ENCODE measurements at places on chromosomes 7 and 10.

- no peak for DNase-seq
- H3K4me3 ChIP-seq = no peak overlapping the region
- H3K27ac ChIP-seq = no peak overlapping the region
- peaks cover 1% of the 10 kb centered on the region for H3K27me3 ChIP-seq
Measured at GRCh38 chr10:97149079-97149531, 36.7 kb downstream of the SLIT1 start.

DNA sequence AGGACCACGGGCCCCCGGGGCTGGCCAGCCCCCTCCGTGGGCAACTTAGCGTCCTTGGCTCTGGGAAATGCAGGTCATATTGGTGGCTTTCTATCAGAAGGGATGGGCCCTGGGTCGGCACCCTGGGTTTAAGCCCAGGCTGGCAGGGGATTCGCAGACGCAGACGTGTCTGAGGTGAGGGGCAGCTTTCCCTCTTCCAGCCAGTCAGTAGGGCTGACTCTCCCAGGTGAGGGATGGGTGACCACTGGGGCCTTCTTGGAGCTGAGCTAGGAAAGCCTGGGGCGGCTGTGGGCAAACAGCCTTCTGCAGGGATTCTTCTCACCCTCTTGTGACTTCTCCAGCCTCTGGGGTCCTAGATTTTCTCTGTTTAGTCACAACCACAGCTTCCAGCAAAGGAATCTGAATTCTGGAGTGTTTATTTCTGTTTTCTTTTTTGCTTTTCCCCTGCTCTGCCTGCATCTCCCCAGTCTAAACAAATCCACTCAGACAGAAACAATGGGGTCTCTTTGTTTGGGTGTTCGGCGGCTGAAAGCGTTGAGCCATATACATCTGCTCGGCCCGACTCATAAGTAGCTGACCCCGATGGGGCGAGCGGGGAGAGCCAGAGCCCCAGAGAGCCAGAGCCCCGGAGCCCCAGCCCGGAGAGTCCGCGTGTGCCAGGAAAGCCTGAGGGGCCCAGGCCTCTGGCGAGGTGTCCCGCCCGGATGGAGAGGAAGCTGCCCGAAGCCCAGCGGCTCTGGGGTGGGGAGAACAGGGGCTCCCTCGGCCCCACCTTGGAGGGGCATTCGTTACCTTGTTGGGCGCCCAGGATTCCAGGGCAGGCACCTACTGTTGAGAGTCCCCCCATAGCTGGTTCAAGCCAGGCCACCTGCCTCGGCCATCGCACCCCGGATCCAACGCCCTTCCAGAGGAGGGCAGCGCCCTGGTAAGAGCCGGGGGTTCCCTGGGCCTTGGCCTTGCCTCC, 2.0 kb downstream of the MNX1 start:
- H3K27me3 ChIP-seq = peaks cover 79% of the 10 kb centered on the region
- no peaks in the 10 kb centered on the region for H3K36me3 ChIP-seq
- H3K4me1 ChIP-seq = peaks cover 22% of the 10 kb centered on the region
- H3K27ac ChIP-seq = no peak overlapping the region

DNA sequence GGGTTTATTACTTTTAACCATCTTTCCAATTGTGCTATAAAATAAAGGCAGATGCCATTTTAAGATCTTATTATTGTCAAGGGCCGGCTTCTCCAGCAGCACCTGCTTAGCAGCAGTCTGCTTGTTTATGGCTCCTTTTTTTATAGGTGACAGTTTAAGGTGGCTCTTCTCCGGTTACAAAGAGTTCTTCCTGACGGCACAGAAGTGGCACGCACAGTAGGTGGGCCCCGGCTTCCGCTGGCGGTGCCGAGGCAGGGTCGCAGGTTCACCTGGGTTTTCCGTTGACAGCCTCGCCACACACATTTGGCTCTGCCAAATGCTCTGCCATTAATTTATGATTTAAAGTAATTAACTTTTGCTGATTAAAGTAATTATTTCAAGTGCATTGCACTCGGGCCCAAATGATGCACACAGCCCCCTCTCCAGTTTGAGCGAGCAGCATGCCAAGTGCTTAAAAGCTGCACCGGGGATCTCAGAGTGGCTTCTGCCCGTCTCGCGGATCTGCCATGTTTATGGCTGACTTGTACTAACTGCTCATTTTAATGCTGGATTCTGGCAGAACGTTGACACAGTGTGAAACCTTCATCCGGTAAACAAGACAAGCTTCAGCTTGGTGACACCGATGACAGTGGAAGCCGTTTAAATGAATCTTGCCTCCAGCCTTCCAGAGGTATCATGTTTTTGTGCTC, 355.1 kb upstream of the MKI67 start:
- no peaks in the 10 kb centered on the region for H3K4me1 ChIP-seq
- no peak overlapping the region for H3K27ac ChIP-seq
- H3K27me3 ChIP-seq = no peaks in the 10 kb centered on the region

DNA sequence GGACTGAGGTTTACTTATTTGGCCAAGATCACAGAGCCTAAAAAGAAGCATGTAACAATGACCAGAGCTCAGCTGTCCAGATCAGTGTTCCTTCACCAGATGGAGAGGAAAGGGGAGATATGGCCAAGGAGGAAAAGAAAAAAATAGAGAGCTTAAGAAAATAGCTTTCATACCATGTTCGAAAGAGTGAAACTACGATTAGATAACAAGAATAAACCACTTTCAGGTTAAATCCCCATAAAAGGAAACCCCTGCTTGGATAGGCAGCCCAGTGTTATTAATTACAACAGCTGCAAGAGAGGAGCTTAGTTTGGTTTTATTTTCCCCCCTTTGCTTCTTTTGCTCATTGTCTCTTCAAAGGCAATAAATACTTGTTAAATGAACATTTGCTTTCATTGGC, 160.8 kb downstream of the ZNF438 start:
- H3K27ac ChIP-seq = no peak overlapping the region
- H3K36me3 ChIP-seq = no peaks in the 10 kb centered on the region
- H3K4me1 ChIP-seq = no peaks in the 10 kb centered on the region
- no peak for DNase-seq

DNA sequence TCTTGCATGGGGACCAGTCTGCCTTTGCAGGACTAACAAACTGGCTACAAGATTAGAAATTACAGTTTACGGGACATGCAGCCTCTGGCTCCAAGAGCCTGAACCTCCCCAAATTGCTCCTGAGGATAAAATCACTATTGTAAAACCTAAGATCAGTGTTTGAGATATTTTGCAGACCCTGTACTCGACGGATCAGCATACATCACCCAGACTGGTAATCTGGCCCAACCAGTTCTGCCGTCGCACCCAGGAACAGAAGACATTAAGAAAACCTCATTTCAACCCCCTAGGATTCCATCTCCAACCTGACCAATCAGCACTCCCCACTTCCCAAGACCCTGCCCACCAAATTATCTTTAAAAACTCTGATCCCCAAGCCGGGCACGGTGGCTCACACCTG, 27.1 kb upstream of the DNMBP start:
- H3K4me3 ChIP-seq = no peak overlapping the region
- DNase-seq = no peak
- peaks cover 3% of the 10 kb centered on the region for H3K27me3 ChIP-seq
- H3K36me3 ChIP-seq = no peaks in the 10 kb centered on the region

DNA sequence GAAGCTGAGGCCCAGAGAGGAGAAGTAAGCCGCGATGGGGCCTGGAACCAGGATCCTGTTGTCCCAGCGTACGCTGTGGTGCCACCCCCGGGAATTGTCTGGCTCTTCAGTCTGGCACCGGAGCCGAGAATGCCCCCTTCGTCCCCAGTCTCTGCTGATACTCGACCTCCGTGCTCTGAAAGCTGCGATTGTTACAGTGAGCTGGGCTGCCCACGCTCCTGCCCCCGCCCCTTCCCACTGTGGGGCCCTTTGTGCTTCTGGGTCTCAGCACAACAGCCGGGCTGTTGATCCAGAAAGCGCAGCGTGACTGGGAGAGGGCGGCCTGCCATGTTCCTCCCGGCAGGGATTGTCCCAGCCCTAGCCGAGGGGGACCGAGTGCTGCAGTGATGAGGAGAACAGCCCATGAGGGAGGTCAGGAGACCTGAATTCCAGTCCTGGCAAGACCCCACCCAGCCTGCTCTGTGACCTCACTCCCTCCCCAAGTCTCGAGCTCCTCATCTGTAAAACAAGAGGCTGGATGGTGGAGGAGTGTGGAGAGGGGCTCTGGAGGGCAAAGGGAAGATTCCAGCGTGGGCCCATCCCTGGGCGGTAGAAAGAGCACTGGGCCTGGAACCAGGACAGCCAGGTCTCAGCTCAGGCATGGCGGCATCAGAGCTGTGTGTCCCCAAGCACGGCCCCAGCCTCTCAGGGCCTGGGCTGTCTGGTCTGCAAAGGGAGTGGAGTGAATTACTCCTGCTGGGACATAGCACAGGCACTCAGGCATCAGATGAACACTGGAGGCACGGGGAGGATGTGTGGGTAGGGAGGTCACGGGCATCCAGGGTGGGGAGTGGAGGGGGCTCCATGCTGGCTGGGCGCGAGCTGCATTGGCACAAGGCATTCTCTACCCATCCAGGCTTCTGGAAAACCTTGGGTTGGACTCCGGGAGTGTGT, 43.6 kb downstream of the TSPAN15 start:
- H3K4me3 ChIP-seq = no peak overlapping the region
- no peaks in the 10 kb centered on the region for H3K36me3 ChIP-seq
- no peak for DNase-seq
- H3K27ac ChIP-seq = no peak overlapping the region
- H3K4me1 ChIP-seq = no peaks in the 10 kb centered on the region
- no peaks in the 10 kb centered on the region for H3K27me3 ChIP-seq

DNA sequence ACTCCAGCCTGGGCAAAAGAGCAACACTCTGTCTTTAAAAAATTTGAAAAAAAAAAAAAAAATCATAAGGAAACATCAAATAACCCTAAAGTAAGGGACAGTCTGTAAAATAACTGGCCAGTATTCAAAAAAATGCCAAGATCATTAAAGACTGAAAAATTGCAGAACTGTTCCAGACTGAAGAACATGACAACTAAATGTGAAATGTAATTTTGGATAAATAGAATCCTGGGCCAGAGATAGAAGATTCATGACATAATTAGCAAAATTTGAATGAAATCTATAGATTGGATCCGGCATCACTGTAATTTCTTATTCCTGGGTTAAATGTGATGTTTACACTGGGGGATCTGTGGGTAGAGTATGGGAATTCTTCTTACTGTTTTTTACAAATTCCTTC, 3.0 kb downstream of the PSPH start:
- H3K36me3 ChIP-seq = peaks cover 18% of the 10 kb centered on the region
- no peak overlapping the region for H3K27ac ChIP-seq
- H3K27me3 ChIP-seq = no peaks in the 10 kb centered on the region
- H3K4me3 ChIP-seq = no peak overlapping the region

GRCh38 chr10:78406648-78407008, 373.0 kb downstream of the RPS24 start:
- DNase-seq = no peak
- no peak overlapping the region for H3K27ac ChIP-seq
- no peaks in the 10 kb centered on the region for H3K36me3 ChIP-seq
- H3K27me3 ChIP-seq = peaks cover 20% of the 10 kb centered on the region
- peak overlapping the region; percentile 63 for H3K4me3 ChIP-seq
- peaks cover 3% of the 10 kb centered on the region for H3K4me1 ChIP-seq

All from activated naive CD8-positive, alpha-beta T cell treated with anti-CD3 and anti-CD28 coated beads, Interleukin-2, amount 50 U/mL, for 24 hours (primary cell).